ENCODE measurements at places on chromosomes 5 and 9.

GRCh38 chr5:1392801-1393565, 48.1 kb upstream of the CLPTM1L start:
- DNase-seq, result no peak

GRCh38 chr5:110852541-110852940, 113.7 kb downstream of the SLC25A46 start:
- DNase-seq, result no peak

DNA sequence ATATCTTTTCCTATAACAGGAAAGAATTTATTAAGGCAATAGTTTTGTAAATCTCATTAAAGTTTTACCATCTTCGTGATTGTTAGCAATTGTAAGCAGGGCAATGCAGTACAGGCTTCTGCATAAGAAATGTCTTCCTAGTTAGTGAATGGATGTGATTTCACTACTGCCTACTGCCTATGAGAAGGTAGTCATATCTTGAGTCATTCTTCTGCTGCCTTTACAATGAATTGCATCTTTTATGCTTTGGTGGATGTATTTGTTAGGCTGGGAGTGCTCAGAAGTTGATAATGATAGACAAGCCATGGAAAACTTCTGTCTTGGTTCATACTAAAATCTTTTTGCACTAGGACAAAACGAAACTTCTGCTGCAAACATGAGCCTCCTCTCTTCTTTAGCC, 128.0 kb downstream of the ADAMTSL1 start:
- no peak for DNase-seq

DNA sequence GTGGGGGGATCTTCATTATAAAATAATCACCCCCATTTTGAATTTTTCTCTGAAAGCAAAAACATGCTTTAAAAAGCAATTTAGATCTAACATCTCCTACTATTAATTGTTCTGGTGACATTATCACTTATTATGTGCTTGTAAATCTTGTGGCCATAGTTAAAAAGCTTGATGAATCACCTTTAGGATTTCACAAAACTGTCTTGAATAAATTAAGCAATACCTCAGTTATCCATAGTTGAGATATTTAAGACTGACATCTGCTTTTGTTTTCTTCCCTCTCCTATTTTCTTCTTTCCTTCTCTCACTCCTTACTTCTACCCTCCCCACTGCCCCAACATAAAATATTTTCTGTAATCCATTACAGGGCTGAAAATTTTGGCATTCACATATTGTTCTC, 84.8 kb downstream of the SLC1A3 start:
- no peak for DNase-seq

DNA sequence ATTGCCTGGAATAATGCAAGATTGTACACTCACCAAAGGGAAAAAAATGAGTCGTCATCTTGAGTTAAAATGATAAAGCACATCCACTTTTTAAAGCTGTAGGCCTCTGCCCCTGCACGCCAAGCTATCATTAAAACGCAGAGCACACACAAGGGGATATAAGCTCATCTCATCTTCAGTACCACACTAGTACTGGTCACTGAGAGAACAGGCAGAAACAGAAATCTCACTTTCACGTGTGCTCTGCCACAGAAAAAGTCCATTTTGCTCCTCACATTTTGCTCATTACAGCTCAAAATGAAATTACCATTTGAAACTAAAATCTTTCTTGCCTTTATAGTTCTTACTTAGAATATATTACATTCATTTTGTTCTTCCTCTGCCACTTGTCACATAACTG, 99.2 kb upstream of the SLC30A5 start:
- no peak for DNase-seq

GRCh38 chr9:1005043-1005667, 28.7 kb downstream of the DMRT3 start:
- DNase-seq, result peak; percentile 57

Measured in H7 (cell line).